Activated CD8-positive, alpha-beta memory T cell treated with anti-CD3 and anti-CD28 coated beads for 1 hour (primary cell): ENCODE measurements at places on chromosomes 1 and 21.

- DNase-seq, result no peak
These were observed 2.5 kb downstream of the STK40 start for GRCh38 chr1:36383240-36383639.

GRCh38 chr1:181087400-181087901 lies 1.0 kb upstream of the IER5 start:
- no peak for DNase-seq

DNA sequence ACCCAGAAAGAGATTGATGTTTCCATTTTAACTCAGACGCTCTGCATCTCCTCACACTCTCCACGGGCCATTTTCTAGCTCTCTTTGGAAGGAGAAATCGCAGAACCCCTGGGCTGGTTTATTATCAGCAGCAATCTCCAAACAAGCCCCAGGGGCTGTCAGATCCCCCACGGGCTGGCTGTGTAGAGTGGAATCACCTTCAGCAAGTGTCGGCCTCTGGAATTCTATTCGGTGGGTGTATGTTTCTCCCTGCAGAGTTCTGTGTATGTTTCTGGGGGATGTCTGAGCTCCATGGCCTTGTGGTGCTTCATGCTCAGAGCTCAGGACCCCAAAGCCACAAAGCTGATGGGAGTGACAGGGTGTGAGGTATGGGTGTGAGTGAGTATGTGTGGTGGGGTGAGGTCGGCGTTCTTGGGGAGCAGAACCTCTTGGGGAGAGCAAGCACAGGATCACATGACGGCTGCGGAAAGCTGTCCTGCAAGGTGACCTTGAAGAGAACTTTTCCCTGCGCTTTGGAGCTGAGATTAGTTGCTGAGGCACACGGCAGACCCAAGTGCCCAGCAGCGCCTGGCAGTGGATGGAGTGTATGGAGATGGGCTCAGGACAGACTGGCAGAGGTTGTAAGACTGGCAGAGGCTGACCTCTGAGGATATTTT lies 489 bp downstream of the ACOT11 start:
- DNase-seq, result no peak

GRCh38 chr1:74732960-74733603 lies at the start of the genes CRYZ and TYW3:
TSS of gene CRYZ (minus strand) at chr1:74733050. CDS start at chr1:74724821, 8,229 bp downstream.
TSS of gene TYW3 (plus strand) at chr1:74733152. CDS start at chr1:74733245, 93 bp downstream.
- DNase-seq, result peak; percentile 63

GRCh38 chr21:39012326-39013230 lies 170.7 kb downstream of the PSMG1 start:
- DNase-seq, result no peak

GRCh38 chr1:42937141-42937696 lies 21.4 kb downstream of the SLC2A1 start:
- no peak for DNase-seq

DNA sequence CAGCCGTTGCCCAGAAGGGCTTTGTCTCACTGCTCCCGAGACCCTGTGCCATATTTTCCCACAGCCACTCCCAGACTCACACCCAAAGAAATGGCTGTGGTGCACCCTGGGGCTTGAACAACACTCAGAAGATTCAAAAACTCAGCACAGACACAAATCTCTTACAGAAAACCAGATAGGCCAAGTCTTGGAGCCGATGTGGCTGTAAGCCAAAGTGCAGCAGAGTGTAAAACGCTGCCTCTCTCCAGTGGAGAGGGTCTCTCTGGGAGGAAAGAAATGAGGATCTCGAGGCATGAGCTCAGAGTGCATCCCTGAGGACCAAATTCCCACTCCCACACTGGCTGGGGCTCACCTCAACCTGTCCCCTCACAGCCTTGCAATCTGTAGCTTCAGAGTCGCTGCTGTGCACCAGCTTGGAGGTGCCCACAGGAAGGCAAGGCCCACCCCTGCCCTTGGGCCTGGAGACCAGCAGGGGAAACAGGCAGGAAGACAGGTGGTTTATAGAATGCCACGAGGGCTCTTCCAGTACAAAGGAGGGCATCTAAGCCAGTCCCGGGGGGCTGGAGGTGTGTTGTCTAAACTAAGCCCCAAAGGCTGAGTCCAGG lies 171.3 kb upstream of the AJAP1 start:
- no peak for DNase-seq

DNA sequence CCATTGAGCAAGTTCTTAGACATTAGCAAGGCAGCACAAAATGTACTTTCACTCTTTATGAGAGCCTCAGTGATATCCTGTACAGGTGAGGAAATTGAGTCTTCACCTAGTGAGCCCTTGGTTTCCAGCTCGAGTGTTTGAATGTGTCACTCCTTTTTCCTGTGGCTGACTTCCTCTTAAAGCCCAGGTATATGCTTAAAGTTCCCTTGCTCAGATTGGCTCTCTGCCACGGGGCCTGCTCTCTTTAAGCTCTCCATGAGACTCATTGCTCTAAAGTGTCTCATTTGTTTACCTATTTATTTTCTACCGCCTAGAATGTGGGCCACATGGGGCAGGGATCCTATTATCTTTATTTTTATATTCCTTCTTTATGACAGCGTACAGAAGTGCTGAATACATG lies 324.9 kb downstream of the SIPA1L2 start:
- no peak for DNase-seq

- no peak for DNase-seq
These were observed 3.5 kb upstream of the TRIT1 start for GRCh38 chr1:39886757-39887231.
